ENCODE measurements at places on chromosomes 12 and 14.

DNA sequence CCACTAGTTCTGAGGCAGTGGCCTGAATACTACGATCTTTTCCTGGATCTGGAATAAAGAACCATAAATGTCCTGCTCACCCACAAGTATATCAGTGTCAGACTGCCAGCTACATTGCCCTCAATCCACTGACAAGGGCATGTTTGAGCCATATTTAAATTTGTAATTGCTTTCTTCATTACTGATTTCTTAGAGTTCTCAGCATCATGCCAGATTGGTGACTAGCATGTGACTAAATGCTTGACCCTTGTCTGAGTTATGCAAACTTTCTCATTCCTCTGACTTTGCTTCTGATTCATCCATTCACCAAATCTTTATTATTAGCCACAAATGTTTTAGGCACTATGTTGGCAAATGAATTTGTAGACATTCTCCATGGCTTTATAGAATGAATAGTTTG is 143.6 kb upstream of the SLC16A7 start:
- DNase-seq, result no peak

- DNase-seq, result no peak
Observed at GRCh38 chr14:91374287-91374878, 43.2 kb downstream of the CCDC88C start.

DNA sequence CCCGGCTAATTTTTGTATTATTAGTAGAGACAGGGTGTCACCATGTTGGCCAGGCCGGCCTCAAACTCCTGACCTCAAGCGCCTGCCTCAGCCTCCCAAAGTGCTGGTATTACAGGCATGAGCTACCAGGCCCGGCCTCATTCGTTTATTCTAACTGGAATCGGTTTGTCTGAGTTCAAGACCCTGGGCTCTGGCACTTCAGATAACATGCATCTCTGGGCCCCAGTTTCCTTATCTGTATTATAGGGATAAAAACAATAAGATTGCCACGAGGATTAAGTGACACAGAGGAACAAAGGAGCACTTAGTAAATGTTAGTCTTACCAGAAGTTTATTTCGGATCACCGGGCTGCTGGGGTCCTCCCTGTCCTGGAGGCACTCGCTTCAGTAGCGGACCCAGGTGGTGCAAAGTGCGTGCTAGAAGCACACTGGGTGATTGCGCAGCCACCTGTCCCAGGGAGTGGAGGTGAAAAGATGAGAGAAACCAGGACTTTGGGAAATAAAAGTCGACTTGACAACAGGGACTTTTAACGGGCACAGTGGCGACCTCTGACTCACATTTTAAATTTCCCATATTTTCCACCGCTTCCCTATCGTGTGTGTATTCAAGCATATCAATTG is 37.5 kb downstream of the ACACB start:
- DNase-seq, result no peak

- DNase-seq, result no peak
Observed at GRCh38 chr12:32826807-32827412, 69.7 kb downstream of the PKP2 start.

DNA sequence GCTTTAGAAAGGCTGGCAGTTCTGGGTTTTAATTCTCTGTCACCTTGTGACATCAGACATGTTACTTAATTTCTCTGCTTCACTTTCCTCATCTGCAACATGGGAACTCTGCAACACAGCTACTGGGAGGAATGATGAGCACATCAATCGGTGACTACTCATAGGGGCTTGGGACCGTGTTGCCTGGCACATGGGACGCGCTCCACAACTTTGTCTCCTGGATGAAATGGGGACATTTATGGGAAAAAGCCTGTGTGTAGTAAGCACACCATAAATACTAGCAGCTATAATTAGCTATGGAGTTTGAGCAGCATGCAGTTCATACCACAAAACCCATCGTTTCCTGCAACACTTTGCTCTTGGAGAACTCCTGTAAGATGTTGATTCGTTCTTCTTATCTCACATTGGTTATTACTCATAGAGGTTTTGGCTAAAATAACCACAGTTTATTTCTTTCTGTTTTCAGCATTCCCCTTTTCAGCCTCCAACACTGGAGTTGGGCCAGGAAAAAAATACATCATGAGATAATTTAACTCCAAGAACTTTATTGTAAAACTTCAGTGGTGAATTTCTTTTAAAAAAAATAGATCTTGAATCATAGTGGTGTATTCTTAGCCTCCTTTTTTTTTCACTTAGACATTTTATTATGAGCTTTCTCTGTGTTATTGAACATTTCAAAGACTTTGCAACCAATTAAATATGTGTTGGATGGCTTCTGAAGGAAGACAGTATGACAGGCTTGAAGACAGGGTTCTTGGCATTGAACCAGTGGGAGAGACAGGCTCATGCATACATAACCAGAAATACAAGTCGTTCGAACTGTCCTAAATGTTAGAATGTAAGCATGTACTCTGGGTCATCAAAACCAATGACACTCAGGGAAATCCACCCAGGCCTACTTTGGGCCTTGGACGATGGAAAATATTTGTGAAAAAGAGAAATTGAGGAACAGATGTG is 72.7 kb downstream of the RIN3 start:
- DNase-seq, result no peak

- DNase-seq, result no peak
Observed at GRCh38 chr14:32574269-32574668, 245.2 kb downstream of the AKAP6 start.

DNA sequence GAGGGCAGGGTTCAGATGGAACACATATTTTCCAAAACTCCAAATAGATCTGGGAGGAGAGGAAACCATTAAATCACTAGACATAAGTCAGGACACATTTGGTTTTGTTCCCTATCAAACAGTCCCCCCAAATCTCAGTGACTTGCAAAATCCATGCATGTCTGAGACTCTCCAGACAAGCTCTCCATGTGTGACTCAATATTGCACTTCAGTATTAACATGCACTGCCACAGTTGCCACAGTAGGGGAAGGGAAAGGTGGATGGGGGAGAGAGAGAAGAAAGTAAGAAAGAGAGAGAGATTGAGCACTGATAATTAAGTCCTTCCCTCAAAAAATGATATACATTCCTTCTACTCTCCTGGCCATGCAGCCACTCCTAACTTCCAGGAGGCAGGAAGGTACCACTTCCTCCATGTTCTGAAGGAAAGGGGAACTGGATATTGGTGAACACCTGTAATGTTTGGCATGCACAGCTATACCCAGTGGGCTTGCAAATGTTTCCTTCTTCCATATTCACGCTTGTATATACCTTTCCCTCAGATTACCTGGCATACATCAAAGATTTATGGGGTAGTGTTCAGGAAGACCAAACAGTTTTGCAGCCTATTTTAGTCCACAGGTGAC is 310.0 kb downstream of the ZFP36L1 start:
- DNase-seq, result no peak

GRCh38 chr12:57726151-57726883 is 12.2 kb downstream of the AGAP2 start:
- no peak for DNase-seq

- no peak for DNase-seq
Observed at GRCh38 chr12:94230357-94230905, 82.1 kb downstream of the PLXNC1 start.

DNA sequence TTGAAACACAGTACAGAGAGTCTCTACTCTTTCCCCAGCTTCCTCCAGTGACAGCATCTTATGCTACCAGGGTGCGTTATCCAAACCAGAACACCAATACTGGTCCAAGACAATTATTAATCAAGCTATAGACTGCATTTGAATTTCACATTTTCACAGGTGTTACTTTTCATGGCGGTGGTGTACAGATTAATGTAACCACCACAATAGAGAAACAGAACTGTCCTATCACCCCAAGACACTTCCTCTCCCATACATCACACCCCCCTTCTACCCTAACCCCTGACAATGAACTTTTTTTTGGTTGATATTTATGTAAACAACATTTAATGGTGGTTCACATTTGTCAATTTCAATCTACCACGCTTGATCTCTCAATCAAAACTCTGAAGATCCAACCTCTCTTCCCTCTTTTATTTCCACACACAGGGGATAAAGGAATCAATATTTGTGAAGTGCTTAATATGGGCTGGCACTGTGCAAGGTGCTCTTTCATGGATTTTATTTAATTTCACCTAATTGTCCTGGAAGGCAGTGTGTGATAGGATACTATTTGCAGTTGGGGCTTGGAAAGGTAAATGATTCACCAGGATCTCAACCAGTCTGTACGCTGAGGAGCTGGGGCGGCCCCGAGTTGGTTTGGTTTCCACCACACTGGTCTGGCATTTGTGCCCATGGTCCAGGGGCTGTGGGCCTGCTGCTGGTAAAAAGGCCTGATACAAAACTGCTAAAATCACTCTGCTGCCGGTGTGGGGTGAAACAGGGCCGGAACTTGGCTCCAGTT is 54.6 kb upstream of the DICER1 start:
- no peak for DNase-seq

DNA sequence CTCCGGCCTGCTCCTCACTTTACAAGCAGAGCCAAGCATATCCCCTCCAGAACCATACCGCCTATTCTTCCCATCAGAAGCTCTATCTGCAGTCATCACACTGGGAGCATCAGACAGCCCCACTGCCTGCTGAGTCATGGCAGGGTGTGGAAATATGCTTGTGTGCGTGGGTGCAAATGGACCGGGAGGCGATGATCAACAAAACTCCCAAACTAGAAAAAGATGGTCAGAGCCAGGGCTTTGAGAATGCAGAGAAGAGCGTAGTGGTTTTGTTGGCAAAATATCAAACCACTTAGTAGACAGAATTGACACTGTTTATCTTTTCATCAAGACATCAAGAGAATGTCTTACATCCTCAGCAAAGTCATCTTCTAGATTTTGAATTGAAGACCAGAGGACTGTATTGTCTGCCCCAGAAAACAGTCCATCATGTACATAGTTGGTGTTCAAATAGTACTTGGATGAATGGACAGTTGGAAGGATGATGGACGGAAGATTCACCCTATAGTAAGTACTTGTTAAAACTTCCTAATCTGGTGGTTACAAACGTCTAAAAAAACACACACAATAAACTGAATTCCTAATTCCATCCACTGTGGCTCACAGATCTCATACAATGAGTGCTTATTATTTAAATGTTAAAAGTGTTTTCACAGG is 54.9 kb downstream of the VWF start:
- DNase-seq, result no peak

GRCh38 chr12:47921907-47922306 is 17.1 kb upstream of the VDR start:
- no peak for DNase-seq

DNA sequence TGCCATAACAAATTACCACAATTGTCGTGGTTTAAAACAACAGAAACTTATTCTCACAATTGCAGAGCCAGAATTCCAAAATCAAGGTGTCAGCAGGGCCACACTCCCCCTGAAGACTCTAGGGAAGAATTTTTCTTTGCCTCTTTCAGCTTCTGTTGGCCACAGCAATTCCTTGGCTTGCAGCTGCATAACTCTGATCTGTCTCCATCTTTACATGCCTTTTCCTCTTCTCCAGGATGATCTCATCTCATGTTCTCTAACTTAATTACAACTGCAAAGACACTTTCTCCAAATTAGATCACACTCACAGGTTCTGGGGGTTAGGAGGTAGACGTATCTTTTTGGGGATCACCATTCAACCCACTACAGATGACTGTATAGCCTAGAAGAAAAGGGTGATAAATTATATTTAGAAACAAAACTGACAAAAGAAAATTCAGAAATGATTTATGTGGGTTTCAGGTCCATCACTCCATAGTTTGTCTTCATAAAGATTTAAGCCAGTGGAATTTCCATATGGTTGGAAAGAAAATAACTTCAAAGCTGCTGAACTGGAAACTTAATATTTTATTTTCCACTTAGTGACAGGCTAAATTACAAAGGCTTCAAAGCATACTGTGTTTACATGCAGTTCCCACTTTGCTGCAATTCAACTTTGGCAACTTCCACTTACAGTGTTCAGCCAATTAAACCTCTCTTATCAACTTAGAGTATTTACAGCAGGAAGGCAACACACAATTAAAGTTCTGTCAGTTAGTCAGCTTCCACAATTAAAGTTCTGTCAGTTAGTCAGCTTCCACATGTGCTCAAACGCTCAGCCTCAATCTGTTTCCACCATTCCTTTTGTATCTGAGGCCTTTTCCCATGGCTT is 213.3 kb downstream of the EPS8 start:
- DNase-seq, result no peak

GRCh38 chr12:110869026-110869425 is 22.2 kb downstream of the CCDC63 start:
- DNase-seq, result no peak

- DNase-seq, result peak; percentile 86
Observed at GRCh38 chr12:62834971-62835547, 99.9 kb downstream of the PPM1H start.

- DNase-seq, result no peak
Observed at GRCh38 chr14:95182379-95182778, 25.1 kb upstream of the DICER1 start.

DNA sequence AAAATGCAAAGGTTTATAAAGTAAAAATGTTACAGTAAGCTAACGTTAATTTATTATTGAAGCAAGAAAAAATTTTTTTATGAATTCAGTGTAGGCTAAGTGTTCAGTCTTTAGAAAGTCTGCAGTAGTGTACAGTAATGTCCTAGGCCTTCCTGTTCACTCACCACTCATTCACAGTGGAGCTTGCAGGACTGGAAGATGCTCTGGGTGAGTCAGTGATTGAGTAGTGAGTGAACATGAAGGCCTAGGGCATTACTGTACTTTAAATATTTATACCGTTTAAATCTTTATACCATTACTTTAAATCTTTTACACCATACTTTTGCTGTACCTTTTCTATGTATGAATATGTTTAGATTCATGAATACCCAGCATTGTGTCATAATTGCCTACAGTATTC is 120.3 kb upstream of the SLC38A4 start:
- no peak for DNase-seq

DNA sequence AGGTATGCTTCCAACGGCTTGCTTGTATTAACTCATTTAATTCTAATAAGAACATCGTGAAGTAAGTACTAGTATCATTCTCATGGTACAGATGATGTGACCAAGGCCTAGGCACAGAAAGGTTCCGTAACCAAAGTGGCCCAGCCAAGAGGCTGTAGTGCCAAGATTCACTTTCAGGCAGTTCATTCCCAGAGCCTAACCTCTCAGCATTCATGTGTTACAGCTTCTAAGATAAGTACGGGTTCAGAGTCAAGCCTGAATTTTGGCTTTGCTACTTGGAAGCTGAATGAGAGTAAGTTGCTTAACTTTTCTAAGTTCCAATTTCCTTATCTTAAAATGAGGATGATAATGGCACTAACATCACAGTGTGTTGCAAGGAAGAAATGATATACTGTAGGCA is 379.9 kb downstream of the AEBP2 start:
- no peak for DNase-seq

DNA sequence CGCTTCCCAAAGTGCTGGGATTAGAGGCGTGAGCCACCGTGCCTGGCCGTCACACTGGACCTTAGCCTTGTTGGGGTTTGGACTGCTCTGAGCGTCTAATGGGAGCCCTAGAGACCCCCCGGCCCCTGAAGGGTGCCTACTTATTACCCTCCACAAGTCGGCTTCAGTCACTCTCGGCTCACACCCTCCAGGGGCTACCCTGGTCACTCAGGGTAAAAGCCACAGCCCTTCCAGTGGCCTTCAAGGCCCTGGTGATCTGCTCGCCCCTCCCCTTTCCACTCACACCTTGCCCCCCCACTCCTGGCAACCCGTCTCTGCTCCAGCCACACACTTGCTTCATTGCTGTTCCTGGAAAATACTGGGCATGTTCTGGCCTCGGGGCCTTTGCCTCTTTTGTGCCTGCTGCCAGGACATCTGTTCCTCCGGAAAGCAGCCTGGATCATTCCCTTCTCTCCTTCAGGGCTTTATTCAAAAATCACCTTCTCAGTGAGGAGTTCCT is 3.6 kb upstream of the MORN3 start:
- DNase-seq, result peak; percentile 46
